ENCODE measurements at places on chromosomes 11 and 22. TPM values are rescaled to one million over a fixed set of nuclear protein-coding genes. Genes with fewer than 3 reads are reported as not detected.

Gene APOL5
- not detected for total RNA-seq

Gene SLCO2B1
- total RNA-seq: 19.7 TPM

Gene FAT3
- total RNA-seq: 0.11 TPM

Gene CARD18
- total RNA-seq: not detected

Gene MCM5
- 18.8 TPM for total RNA-seq

Gene NADSYN1
- 14.9 TPM for total RNA-seq

Gene TRIM49D2
- not detected for total RNA-seq

Gene VPS26B
- 35.0 TPM for total RNA-seq

Gene DMC1
- 2.4 TPM for total RNA-seq

Gene IMMP1L
- 28.6 TPM for total RNA-seq

Gene SCGB1D2
- total RNA-seq: 2.0 TPM

Gene OR56A1
- not detected for total RNA-seq

Gene ZPR1
- 48.7 TPM for total RNA-seq

Gene MUC5B
- not detected for total RNA-seq
